Forelimb muscle (tissue), 1 donor: ENCODE measurements at places on chromosomes 5 and 9. TPM values are rescaled to one million over a fixed set of nuclear protein-coding genes. Genes with fewer than 3 reads are reported as not detected.
A peak's percentile ranks its signal among the peaks of the same experiment; 100 is the strongest.

- no peak for DNase-seq
Observed at GRCh38 chr5:119596046-119596445, 33.3 kb upstream of the FAM170A start.

DNA sequence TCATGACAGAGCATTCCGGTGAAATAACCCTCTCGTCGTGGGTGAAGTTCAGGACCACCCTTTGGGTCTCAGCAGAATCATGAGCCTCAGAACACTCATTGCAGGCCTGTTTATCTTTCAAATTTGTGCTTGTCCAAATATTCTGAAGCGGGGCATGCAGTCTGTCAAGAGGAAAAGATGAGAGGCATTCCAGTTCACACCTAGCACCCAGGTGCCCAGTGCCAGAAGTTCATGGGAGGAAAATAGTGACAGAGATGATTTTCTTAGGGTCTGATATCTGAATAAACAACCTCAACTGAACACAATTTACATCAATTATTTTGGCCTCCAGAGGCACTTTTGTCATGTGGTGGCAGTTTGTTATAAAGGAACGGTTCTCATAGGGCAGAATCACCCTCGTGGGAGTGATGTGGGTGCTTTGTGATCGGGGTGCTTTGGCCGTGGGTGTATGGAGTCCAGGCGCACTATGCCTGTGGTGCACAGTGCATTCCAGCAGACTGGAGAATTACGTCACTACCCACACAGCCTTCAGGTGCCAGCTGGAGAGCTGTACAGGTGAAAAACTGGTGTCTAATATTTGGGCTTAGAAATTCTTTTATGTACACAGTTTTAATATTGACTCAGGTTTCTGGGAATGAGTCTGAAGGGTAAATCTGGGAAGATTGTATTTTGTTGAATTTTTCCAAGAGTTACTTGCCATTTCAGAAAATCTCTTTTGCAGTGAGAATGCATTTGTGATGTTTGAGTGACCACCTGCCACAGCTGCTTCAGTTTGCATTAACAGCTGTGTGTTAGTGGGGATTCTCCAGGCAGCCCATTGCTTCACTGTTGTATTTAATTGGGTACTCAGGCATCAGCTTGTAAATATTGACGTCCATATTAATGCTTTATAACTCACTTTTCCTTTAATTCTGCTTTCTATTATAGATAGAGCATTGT is 289.3 kb downstream of the FANCC start:
- no peak for DNase-seq

DNA sequence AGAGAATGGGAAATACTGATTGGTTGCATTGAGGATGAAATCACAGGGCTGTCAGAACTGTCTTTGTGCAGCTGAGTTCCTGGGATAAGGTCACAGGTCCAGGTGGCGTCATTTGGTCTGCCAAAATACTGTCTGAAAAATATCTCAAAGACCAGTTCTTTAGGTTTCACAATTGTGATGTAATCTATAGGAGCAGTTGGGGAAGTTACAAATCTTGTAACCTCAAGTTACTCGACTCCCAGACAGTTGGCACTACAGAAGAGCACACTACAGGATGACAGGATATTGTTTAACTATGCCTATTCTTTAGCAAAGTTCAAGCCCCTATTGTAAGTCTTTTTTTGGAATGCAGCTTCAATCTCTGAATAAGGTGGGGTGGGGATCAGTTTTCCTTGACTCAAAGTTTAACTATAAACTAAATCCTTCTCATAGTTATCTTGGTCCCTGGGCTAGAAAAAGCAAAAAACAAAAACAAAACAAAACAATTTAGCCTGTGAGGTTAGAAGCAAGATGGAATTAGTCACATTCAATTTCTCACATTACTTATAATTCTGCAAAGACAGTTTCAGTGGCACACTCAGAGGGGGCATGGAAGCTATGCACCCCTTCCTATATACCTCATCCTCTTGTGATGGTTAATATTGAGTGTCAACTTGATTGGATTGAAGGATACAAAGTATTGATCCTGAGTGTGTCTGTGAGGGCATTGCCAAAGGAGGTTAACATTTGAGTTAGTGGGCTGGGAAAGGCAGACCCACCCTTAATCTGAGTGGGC is 276.0 kb downstream of the AUH start:
- no peak for DNase-seq

DNA sequence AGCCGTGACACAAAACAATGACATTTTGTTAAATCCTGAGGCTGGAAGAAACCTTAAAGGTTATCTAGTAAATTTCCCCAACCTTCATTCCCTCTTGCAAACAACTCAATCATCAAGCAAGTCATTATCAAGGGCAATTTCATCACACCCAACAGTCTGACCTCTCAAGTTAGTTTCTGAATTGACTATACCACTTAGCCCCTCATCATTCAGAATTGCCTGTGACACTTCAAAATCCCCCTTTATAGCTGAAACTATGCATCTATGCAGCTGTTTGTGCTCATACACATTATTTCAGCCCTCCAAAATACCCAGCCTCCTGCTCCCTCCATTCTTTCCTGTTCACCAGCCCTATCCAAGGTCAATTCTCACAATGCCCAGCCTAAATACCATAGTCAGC is 24.6 kb downstream of the LPAR1 start:
- no peak for DNase-seq

- DNase-seq: no peak
Observed at GRCh38 chr5:154098465-154098864, 59.7 kb downstream of the MFAP3 start.

Gene NR5A1
- polyA plus RNA-seq: not detected

GRCh38 chr5:45694255-45694814 is 1.8 kb downstream of the HCN1 start:
- DNase-seq: peak; percentile 9

- DNase-seq: peak; percentile 39
Observed at GRCh38 chr9:4086119-4087090, 213.5 kb downstream of the GLIS3 start.

Gene EXOSC2
- polyA plus RNA-seq: 26.5 TPM
